ENCODE measurements at places on chromosomes 3 and 15. TPM values are rescaled to one million over a fixed set of nuclear protein-coding genes. Genes with fewer than 3 reads are reported as not detected.

VWA5B2 gene
- total RNA-seq, result not detected

KCNMB3 gene
- total RNA-seq, result 0.58 TPM

TAGLN3 gene
- total RNA-seq, result not detected

PLSCR2 gene
- total RNA-seq, result not detected

CACNA2D3 gene
- not detected for total RNA-seq

RAB6B gene
- 4.0 TPM for total RNA-seq

CAMP gene
- not detected for total RNA-seq

NEK11 gene
- 1.8 TPM for total RNA-seq

GPR15 gene
- total RNA-seq, result not detected

KLHL6 gene
- 0.13 TPM for total RNA-seq

NME9 gene
- not detected for total RNA-seq
